ENCODE measurements at places on chromosomes 7 and 10. TPM values are rescaled to one million over a fixed set of nuclear protein-coding genes. Genes with fewer than 3 reads are reported as not detected.
A peak's percentile ranks its signal among the peaks of the same experiment; 100 is the strongest.

The DENND2A gene
- not detected for total RNA-seq

The HEPACAM2 gene
- total RNA-seq = not detected

GRCh38 chr10:125064681-125065492 lies 95.5 kb downstream of the CTBP2 start:
- DNase-seq = no peak

GRCh38 chr10:92239600-92240288 lies 51.1 kb downstream of the CPEB3 start:
- peak; percentile 59 for DNase-seq

DNA sequence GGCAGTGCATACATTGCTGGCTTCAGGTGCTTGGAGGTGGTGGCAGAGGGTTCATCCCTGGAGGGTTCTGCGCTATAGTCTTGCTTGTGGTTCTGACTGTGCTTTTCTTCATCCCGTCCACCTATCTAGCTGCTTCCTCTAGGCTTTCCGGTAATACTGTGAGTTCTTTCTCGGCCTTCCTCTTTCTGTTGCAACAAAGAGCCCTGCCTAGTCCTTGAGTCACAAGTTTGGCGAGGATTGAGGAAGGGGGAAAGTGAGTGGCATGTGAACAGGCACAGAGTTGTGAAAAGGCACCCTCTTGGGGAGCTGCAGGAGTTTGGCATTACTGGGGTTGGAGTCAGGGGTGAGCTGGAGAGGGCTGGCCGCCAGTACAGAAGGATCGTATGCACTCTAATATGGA lies 123.0 kb downstream of the SH2D4B start:
- no peak for DNase-seq

DNA sequence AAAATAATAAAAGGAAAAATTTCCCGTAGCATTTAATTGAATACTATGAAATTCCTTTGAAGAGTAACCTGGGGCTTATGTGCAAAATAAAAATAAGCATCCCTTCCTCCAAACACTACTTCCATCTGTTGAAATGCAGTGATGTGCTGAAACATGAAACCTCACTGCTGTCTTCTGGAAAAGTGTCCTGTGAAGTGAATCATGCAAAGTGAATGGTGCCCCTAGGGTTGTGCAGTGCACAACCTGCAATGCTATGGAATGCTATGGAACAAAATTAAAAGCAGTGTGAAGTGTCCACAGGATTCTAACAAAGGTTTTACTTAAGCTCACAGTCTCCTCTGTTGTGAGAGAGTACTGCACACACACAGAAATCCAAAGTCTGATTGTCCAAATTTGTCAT lies 480.9 kb downstream of the ETV1 start:
- no peak for DNase-seq

- DNase-seq = no peak
These were observed 18.7 kb downstream of the DKK1 start for GRCh38 chr10:52332815-52333214.

- no peak for DNase-seq
These were observed 841.1 kb upstream of the SORCS1 start for GRCh38 chr10:108005627-108006026.

DNA sequence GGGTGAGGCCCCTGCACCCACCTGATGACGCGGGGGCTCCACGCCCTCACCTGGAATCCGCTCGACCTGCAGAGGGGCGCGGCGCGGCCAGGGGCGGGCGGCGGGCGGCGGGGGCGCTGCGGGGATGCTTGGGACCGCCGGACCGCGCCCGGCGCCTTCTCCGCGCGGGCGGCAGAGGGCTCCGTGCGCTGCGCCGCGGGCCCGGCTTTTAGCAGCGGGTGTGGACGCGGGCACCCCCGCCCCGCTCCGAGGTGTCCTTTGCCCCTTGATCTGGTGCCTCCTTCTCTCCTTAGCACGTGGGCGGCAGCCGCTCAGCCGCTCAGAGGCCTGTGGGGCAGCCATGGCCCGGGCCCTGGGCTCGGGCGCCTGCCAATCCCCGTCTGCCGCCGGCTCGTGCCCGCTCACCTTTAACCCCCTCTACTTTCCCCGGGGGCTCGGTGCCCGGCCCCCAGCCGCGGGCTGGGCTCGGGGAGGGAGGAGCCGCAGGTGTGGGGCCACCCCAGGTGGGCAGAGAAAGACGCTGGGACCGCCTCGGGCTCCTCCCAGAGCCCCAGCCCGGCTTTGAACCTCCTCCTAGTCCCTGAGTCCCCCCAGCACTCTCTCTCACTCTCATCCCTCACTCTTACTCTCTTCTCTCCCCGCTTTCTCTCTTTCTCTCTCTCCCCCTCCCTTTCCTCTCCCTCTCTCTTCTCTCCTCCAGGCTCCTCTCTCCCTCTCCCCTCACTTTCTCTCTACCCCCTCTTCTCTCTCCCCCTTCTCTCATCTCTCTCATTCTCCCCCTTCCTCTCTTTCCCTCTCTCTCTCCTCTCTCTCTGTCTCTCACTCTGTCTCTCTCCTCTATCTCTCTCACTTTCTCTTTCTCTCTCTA lies 19.7 kb upstream of the VPS37D start:
- DNase-seq = peak; percentile 55

- DNase-seq = no peak
These were observed 493 bp downstream of the ZMIZ2 start for GRCh38 chr7:44748948-44749731.

DNA sequence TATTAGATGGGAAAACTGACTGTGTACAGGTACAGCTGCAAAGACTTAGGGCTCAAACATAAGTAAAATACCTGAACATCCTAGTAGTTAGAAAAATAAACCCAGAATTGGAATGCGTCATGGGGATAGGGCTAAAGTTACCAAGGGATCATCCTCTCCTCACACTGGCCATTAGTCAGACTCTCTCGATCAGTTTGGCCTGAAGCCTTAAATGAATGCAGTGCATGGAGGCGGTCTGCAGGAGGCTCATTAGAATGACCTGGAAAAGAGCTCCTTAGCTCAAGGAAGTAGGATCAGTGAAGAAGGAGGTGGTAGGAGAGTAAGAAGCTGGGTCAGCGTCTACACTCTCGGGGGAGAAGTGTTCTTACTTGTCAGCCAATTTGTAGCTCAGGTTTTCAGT lies 35.3 kb downstream of the DENND2A start:
- no peak for DNase-seq

GRCh38 chr10:121822180-121822579 lies 105.7 kb downstream of the ATE1 start:
- DNase-seq = no peak

DNA sequence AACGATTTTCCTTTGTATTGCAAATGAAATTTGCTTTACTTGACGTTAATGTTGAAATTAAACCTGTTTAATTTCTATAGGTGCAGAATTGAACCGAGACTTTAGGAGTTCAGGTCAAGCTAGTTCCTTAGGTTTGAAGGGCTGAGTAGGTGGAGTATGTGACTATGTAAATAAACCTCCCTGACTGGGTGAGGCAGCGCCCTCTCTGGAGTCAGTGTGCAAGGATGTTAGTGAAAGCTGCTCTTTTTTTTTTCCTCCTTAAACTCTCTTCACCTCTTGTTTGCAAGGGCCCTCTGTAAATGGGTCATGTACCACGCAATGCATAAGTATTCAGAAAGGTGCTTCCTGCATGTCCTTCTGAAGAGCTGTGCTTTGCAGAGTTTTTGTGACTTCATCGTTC lies 33.8 kb downstream of the GALNT17 start:
- DNase-seq = no peak

Measured in activated naive CD8-positive, alpha-beta T cell treated with anti-CD3 and anti-CD28 coated beads, Interleukin-2, amount 10 ng/mL, durations not matched to agents 7 days and 5 days (primary cell).